ENCODE measurements at places on chromosomes 6 and 20.

DNA sequence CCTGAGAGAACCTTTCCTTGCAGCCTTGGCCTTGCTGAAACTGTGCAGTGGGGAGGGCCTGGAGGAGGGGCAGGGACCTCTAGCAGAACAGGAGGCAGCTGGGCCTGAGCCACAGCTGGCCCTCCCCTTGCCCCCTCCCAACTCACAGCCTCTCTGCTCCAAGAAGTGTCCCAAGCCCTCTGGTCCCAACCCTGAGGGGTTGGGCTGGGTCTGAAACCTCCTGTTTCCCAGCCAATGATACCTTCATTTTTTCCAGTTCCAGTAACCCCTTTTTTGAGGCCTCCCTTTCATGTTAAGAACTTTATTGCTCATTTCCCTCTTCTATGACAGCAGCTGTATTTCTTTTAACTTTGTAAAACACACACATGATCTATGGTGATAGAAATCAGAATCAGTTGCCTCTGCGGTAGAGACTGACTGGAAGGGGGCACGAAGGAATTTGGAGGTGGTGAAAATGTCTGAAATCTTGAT, 17.9 kb upstream of the ARMC12 start:
- no peak for DNase-seq

GRCh38 chr6:158244373-158244772, 67.9 kb upstream of the TULP4 start:
- no peak for DNase-seq

GRCh38 chr20:61749406-61750075, 316.1 kb downstream of the TAF4 start:
- no peak for DNase-seq

- no peak for DNase-seq
Measured at GRCh38 chr20:32559753-32560380, 25.3 kb downstream of the NOL4L start.

GRCh38 chr6:131167773-131168172, 32.5 kb downstream of the AKAP7 start:
- DNase-seq, result no peak

- DNase-seq, result no peak
Measured at GRCh38 chr20:48451401-48451800, 376.4 kb downstream of the PREX1 start.

DNA sequence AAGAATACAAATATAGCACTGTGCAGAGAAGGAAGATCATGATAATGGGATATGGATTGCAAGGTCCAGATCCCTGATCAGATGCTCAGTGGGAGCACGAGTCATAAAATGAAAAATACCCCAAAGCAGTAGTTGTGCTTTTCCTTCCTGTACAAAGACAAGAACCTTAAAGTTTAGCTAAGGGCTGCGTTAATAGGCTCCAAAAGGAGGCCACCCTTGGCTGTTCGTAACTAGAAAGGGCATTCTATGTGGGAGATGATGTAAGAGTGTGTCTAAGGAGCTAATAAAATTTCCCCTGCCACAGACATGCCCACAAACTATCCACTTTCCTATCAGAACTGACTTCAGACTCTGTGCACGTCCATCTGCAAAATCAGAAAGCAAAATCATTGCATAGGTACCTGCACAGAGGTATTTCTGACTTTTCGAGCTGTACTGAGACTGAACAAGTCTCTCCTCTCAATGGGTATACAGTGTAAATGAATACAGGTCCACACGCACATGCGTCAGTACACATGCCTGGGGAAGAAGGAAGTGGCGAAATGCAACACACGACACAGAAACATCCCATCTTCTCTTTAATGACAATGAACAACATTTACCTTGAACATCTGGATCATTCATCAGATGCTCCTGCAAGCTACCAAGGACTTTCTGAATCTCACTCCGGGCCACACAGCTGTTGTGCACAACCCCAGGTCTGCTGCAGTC, 16.9 kb upstream of the ANKRD60 start:
- DNase-seq, result no peak

GRCh38 chr6:88775866-88776571, 187.4 kb downstream of the RNGTT start:
- DNase-seq, result no peak

- no peak for DNase-seq
Measured at GRCh38 chr20:60263725-60264709, 305.8 kb downstream of the CDH26 start.

GRCh38 chr20:57117296-57117695, 149.1 kb downstream of the BMP7 start:
- DNase-seq, result no peak

- DNase-seq, result no peak
Measured at GRCh38 chr20:61673152-61673847, 392.4 kb downstream of the TAF4 start.

DNA sequence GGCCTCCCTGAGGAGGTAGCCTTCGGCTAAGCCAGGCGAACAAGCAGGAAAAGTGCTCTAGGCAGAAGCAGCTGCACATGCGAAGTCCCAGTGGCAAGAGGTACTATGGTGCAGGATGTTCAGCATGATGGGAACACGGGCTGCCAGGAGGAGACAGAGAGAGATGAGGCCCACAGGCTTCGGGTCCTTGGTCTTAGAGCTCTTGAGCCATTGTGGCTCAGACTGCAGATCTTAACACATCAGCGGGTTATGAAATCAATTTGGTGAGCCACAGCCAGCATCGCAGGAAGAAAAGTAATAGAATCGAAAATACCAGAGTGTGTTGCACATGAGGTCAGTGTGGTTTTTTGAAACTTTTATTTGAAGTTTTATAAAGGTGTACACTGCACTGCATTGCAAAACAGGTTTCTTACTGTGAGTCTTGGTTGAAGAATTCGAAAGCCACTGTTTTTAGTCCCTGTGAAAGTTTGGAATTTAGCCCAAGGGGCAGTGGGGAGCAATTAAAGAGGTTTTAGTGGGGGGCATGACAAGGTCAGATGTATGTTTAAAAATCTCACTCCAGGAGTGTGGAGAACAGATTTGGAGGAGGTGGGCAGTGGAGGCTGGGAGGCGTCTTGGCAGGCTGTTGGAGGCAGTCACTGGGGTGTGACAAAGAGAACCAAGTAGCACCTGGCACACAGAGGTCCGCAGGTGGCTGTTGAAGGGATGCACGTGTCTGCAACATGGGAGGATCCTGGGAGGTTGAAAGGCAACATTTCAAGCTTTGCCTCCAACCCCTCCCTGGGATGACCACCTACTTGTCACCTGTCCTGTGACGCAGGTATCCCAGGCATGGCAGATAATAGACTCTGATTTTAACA, 69.3 kb downstream of the EYA2 start:
- DNase-seq, result peak; percentile 92

GRCh38 chr6:43924222-43924702, 154.3 kb downstream of the VEGFA start:
- peak; percentile 66 for DNase-seq

- DNase-seq, result no peak
Measured at GRCh38 chr6:22081709-22082108, 215.1 kb downstream of the PRL start.

GRCh38 chr6:98041921-98042320, 758.9 kb upstream of the MMS22L start:
- DNase-seq, result peak; percentile 15

- DNase-seq, result no peak
Measured at GRCh38 chr20:57352305-57352704, 1.2 kb downstream of the RAE1 start.

DNA sequence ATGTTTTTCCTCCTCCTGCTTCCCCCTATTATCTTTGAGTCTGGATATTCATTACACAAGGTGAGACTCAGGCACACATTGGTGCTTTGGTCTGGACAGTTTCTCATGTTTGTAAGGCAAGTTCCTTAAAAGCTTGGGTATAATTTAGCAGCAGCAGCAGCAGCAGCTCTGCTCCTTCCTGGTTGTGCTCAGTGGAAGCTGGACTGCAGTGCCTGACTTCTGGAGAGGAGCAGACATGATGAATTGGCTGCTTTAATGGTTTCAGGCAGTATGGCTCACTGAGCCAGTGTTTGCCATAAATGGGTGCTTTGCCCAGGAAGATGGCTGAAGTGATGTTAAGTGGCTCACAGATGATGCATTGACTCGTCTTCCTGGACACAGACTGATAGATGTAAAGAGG, 32.4 kb downstream of the SLC9A8 start:
- DNase-seq, result peak; percentile 17

DNA sequence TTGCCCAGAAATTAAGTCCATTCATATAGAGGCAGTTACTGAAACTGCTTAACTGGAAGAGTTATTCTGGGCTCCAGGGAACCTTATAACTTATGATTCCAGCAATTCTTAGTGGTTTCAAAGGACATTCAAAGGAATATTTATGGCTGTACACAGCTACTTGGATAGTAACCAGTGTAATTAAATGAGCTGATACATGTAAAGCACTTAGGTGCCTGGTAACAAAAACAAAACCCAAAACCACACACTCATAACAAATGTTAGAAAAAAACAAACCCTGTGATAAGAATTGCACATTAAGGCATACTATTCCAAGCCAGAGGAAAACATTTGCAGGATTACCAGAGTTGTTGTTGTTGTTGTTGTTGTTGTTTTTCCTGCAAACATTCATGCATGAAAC, 51.5 kb downstream of the STK4 start:
- peak; percentile 17 for DNase-seq

- DNase-seq, result no peak
Measured at GRCh38 chr20:57478176-57478575, 46.8 kb downstream of the CTCFL start.

- no peak for DNase-seq
Measured at GRCh38 chr6:170257376-170257775, 33.5 kb downstream of the DLL1 start.

GRCh38 chr6:156827382-156827781, 50.2 kb downstream of the ARID1B start:
- DNase-seq, result no peak

All from NCI-H2029 (cell line).